ENCODE measurements at places on chromosomes 5 and 9.

- DNase-seq = no peak
These were observed 245.6 kb downstream of the LURAP1L start for GRCh38 chr9:13020146-13021040.

- DNase-seq = no peak
These were observed 80.0 kb upstream of the TNC start for GRCh38 chr9:115198001-115198400.

GRCh38 chr5:81728301-81728700 lies 22.6 kb downstream of the SSBP2 start:
- DNase-seq = no peak

GRCh38 chr5:88172847-88173758 lies 95.5 kb downstream of the TMEM161B start:
- no peak for DNase-seq

- DNase-seq = no peak
These were observed 19.9 kb downstream of the ABITRAM start for GRCh38 chr9:108953983-108954574.

- no peak for DNase-seq
These were observed 2.3 kb upstream of the AK3 start for GRCh38 chr9:4743131-4743875.

DNA sequence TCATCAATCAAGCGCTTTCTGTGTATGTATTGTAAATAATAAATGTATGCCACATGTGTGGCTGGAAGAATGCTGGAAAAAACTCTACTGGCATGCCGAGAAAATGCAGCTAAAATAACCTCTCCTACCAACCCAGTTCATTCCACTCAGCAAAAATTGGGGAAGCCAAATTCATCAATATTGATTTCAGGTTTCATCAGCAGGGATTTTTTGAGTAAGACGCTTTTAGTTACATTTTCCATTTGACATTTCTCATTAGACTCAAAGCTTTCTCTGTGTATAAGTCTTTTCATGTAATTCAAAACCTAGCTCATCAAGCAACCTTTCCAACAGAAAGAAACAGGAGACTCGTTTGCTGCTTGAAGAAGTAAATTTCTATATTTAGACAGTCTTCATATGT lies 338.1 kb downstream of the DMRT2 start:
- DNase-seq = no peak

GRCh38 chr5:93022796-93023447 lies 558.1 kb downstream of the NR2F1-AS1 start:
- DNase-seq = no peak

GRCh38 chr9:69805962-69806515 lies 14.6 kb upstream of the CFAP95 start:
- DNase-seq = no peak

GRCh38 chr9:94999832-95000231 lies 273.3 kb downstream of the AOPEP start:
- DNase-seq = no peak

- DNase-seq = no peak
These were observed 321.9 kb upstream of the IRX4 start for GRCh38 chr5:2204366-2205184.

GRCh38 chr5:135391116-135391868 lies 7.7 kb downstream of the MACROH2A1 start:
- no peak for DNase-seq

DNA sequence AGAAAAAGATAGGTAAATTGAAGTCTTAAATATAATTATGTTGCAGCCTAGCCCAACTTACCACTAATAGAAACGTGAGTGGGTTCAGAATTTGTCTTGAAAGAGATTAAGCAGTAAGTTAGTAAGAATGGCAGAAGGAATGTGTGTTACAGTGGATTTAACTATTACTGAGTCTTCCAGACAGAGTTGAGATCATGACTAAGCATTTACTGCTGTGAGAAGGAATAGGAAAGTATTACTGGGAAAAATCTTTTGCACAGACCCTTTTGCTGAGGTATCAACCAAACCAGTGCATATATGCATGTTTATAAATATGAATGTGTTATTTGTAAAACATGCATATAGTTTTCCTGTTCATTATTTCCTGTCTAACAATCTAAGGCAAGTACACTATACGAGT lies 112.8 kb upstream of the EFNA5 start:
- no peak for DNase-seq

DNA sequence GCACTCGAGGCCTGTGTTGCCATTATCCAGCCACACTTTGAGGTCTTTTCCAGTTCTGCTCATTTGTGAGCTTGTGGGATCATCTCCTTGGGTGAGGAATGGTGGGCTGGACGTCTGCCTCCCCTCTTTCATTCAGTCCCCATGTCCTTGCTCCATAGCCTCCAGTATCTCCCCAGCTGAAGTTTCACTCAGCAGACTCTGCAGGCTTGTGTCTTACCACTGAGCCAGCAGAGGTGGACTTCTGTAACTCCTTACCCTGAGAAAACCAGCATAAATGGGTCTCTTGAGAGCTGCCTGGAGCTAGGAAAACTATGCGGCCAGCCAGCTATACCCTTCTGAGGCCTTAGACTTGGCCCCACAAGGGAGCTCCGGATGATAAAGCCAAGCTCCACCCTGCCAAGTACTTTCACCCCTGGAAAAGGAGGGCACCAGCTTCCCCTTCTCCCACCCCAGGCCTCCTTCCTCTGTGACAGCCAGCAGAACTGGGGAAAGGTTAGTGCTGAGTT lies 12.2 kb downstream of the IRF1 start:
- DNase-seq = no peak

- DNase-seq = no peak
These were observed 2.3 kb upstream of the NR3C1 start for GRCh38 chr5:143405849-143406098.

DNA sequence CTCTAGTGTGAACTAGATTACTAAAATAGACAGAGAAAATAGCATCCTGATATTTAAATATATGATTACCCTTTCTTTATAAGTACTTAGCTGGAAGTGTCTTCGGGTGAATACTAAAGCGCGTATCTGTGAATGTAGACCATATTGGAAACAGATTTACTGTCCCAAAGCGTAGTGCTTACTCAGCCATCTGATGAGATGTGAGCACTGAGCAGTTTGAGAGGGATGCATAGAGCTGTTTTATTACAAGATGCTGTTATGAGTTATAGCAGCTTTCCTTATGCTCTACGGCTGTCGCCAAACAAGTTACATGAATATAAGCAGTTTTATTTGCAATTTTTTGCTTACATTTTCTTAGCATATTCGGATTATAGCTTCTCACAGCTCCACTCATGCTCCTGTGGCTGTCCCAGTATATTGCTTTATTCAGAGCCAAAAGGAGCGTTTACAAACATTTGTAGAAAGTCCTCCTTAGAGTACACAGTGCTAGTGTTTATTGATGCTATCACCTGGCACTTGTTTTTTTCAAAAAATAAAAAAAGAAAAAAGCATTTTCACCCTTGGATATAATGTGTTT lies 981.4 kb upstream of the WWC1 start:
- no peak for DNase-seq

DNA sequence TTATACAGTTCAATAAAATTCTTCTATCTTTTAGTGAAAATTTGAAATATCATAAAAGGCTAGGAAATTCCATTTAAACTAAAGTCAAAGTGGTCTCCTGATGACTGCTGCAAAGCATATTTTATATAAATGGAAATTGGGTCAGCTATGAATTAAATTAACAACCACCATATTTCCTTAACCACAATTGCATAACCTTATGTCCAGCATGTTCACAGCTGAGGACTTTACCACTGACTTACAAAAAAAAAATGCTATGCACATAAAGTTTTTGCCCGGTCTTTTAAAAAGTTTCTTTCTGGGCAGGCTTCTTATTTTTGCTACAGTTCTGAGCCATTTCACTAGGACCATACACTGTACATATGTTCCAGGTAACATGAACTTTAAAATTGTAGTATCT lies 208.6 kb upstream of the RGMB start:
- DNase-seq = no peak

GRCh38 chr5:154138701-154139100 lies 51.8 kb upstream of the GALNT10 start:
- no peak for DNase-seq

- peak; percentile 40 for DNase-seq
These were observed 578 bp upstream of the TNFAIP8 start for GRCh38 chr5:119355244-119355638.

- DNase-seq = no peak
These were observed at the start of gene SEMA6A for GRCh38 chr5:116574367-116575325. Gene SEMA6A, minus strand, starts transcription at chr5:116574823. Its CDS starts 69,879 bp downstream, at chr5:116504944.

- DNase-seq = no peak
These were observed 3.4 kb upstream of the DMXL1 start for GRCh38 chr5:119067450-119067849.

DNA sequence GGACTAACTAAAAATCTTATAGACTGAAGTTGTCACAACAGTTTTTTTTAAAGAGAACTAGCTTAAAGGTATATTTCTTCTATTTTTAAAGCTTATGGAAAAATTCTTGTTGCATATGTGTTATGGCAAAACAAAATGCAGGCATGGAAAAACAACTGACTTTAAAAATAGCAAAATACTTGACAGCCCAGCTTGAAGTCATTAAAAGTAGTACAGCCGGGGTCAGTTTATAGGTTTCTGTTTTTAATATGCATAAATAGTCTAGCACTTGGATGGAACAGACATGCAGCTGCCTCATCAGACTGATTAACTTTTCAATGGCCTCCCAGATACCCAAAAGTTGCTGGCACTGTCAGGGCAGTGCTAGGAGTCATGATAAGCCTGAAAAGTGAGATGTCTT lies 22.3 kb upstream of the ARL15 start:
- DNase-seq = no peak

- no peak for DNase-seq
These were observed 85.0 kb downstream of the LHFPL2 start for GRCh38 chr5:78563621-78564020.

DNA sequence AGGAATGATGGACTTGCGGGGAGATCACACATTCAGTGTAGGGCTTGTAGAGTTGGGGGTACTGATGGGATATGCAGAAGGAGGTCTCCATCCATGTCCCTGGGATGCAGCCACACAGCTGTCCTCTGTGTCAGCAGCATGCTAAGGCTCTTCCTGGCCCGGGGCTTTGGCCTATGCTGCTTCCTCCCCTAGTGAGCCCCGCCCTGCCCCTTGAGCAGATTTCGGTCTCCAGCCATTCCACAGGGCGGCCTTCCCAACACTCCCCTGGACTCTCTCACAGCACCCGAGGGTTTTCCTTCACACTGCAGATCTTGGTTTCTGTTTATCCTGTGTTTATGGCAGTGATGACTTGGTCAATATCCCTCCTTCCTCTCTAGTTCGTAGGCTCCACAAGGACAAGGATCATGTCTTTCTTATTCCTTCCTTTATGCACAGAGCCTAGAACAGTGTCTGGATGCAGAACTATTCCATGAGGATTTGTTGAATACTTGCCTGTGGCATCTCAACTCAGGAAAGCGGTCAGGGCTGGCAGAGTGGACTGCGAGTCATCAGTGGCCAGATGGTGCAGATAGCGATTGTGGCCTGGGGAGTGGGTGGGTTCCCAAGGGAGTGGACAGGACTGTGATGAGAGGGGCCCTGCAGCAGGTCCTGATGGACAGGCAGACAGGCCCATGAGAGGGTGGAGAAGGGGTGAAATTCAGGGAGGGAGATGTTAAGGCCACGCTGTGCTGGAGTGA lies 114.2 kb downstream of the RGS3 start:
- no peak for DNase-seq

DNA sequence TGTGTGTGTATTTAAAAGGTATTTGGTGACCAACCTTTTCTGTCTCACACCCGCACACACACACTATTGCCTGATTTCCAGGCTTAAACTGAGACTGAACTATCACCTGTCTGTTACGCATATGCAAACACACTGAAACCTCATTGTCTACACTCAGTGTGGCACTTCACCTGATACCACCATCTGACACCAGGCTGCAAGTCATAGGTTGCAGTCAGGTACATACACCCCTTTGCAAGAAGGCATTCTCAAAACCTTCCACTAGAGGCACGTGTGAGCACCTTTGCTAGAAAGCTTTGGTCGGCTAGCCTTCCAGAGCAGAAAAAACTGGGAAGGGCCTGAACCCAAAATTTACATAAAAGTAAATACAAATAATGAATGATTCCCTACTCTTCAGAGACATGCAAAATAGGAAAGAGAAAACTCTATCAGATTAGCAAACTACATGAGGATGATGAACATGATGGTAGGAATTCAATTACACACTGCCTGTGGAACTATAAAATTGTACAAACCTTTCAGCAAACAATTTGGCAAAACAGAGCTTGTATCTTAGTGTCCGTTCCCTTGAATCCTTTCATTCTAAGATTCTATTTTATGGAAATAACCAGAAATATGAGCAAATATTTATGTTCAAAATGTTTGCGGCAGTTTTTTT lies 5.9 kb upstream of the FOXD1 start:
- no peak for DNase-seq

- no peak for DNase-seq
These were observed 9.8 kb downstream of the SH2D3C start for GRCh38 chr9:127768698-127769097.

GRCh38 chr9:6884101-6884500 lies 126.3 kb downstream of the KDM4C start:
- no peak for DNase-seq

GRCh38 chr5:179553875-179554274 lies 3.5 kb downstream of the RUFY1 start:
- no peak for DNase-seq

- no peak for DNase-seq
These were observed 15.3 kb downstream of the NOTCH1 start for GRCh38 chr9:136530461-136531089.

- no peak for DNase-seq
These were observed 7.5 kb downstream of the RASGRF2 start for GRCh38 chr5:80967500-80968181.

- no peak for DNase-seq
These were observed 9.3 kb downstream of the OBP2B start for GRCh38 chr9:133199648-133200321.

DNA sequence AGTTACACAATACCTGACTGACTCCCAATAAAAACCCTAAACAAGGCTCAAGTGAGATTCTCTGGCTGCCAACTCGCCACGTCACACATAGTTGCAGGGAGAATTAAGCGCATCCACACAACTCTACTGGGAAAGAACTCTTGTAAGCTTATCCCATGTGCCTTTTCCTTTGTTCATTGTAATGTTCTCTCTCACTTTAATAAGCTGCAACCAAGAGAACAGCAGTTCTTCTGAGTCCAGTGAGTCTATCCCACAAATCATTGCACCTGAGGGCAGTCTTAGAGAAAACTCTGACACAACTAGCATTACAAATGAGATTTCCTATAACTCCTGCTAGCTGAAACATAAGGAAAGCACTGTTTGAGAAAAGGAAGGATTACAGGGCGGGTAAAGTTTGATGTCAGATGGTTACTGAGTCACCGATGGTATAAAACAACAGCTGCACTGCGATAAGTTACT lies 27.4 kb downstream of the CENPK start:
- DNase-seq = no peak
